Mononuclear cell (primary cell): ENCODE measurements at places on chromosomes 11 and 22. TPM values are rescaled to one million over a fixed set of nuclear protein-coding genes. Genes with fewer than 3 reads are reported as not detected.

CCDC73 gene
- total RNA-seq: not detected

OR52I1 gene
- not detected for total RNA-seq

CD6 gene
- 176 TPM for total RNA-seq

MYEOV gene
- total RNA-seq: 2.3 TPM

MAP6 gene
- not detected for total RNA-seq

CADM1 gene
- 4.2 TPM for total RNA-seq

TSGA10IP gene
- 0.10 TPM for total RNA-seq

NNMT gene
- 0.73 TPM for total RNA-seq

HOATZ gene
- total RNA-seq: not detected

E2F8 gene
- 0.10 TPM for total RNA-seq

PIWIL4 gene
- total RNA-seq: 5.2 TPM

CABP4 gene
- total RNA-seq: 2.6 TPM

IL17RA gene
- total RNA-seq: 24.8 TPM

GAL gene
- total RNA-seq: not detected

THY1 gene
- total RNA-seq: 0.31 TPM

NDUFS8 gene
- total RNA-seq: 22.1 TPM

FIBIN gene
- 0.10 TPM for total RNA-seq

OSBPL5 gene
- total RNA-seq: 12.2 TPM

APOL5 gene
- total RNA-seq: not detected

GNB1L gene
- total RNA-seq: 1.0 TPM

LSP1 gene
- 357 TPM for total RNA-seq

SUSD2 gene
- 0.31 TPM for total RNA-seq

LGR4 gene
- 2.3 TPM for total RNA-seq

FAT3 gene
- under 0.01 TPM for total RNA-seq

KIRREL3 gene
- total RNA-seq: 0.10 TPM

SMIM35 gene
- total RNA-seq: 0.21 TPM

SLC22A8 gene
- total RNA-seq: not detected

CD3E gene
- 136 TPM for total RNA-seq

WT1 gene
- not detected for total RNA-seq

FOLR2 gene
- 3.3 TPM for total RNA-seq

ABTB2 gene
- 2.3 TPM for total RNA-seq

POU2AF2 gene
- total RNA-seq: not detected

OR8G5 gene
- total RNA-seq: not detected

NPTXR gene
- total RNA-seq: 0.94 TPM

SMTNL1 gene
- total RNA-seq: 0.10 TPM

TRIM34 gene
- total RNA-seq: 7.2 TPM

TNNT3 gene
- 5.1 TPM for total RNA-seq

NRGN gene
- 58.9 TPM for total RNA-seq

MOV10L1 gene
- not detected for total RNA-seq

ETS1 gene
- 317 TPM for total RNA-seq

UCP2 gene
- 68.7 TPM for total RNA-seq

DEUP1 gene
- total RNA-seq: not detected

CD248 gene
- total RNA-seq: 1.5 TPM

CBLIF gene
- not detected for total RNA-seq

SMC1B gene
- 0.10 TPM for total RNA-seq

PLAAT3 gene
- 2.8 TPM for total RNA-seq
